ENCODE measurements at places on chromosomes 6 and 20.

DNA sequence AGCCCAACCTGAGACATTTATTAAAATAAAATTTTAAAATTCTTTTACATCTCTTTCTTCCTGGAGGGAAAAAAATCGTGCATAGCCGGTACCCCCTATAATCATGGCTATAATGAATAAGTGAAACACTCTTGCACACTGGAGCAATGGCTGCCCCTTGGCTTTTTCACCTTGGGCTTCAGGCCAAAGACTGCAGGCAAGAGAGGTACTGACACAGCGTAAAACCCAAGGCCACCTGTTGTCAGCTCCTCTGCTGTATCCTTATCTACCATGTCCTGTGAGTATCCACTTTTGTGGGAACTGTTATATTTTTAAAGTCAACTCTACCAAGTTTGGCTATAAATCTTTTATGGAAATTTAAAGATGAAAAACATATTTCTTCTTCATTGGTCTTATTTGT lies 23.0 kb upstream of the LY86 start:
- no peak for DNase-seq

DNA sequence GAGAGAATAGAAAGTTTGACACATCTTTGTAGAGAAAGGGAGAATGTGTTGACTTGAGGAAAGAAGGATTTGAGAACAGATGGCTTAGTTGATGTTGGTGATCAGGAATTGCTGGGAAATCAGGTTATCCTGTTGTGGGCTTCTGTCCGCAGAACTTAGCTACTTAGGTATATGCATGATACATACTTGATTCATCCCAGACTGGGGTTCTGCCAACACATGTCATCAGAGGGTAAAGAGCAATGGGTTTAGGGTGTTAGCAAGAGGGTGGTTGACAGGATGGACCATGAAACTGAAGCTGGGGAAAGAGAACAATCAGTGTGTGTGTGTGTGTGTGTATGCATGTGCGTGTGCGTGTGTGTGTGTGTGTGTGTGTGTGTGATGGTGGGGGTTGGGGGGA lies 50.6 kb upstream of the NELFCD start:
- DNase-seq, result no peak

- no peak for DNase-seq
Measured at GRCh38 chr20:36272547-36273220, 33.5 kb upstream of the DLGAP4 start.

- DNase-seq, result no peak
Measured at GRCh38 chr20:4946986-4947385, 54.3 kb downstream of the SLC23A2 start.

GRCh38 chr20:602111-602970 lies 7.8 kb downstream of the TCF15 start:
- no peak for DNase-seq

DNA sequence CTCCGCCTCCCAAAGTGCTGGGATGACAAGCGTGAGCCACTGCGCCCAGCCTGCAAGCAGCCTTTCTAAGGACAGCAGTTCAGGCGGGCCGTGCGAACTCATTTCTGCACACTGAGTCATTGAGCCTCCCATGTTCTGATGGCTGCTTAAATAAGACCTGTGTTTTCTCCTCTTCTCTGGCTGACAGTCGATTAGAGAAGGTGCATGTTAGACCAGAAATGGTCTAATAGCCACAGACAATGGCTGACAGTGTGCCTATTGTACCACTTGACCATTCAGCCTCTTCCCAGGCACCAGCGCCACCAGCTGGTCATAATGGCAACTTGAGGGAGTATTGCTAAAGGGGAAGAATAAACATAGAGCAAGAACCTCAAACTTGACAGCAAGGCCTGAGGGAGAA lies 6.2 kb downstream of the CST11 start:
- DNase-seq, result peak; percentile 55

DNA sequence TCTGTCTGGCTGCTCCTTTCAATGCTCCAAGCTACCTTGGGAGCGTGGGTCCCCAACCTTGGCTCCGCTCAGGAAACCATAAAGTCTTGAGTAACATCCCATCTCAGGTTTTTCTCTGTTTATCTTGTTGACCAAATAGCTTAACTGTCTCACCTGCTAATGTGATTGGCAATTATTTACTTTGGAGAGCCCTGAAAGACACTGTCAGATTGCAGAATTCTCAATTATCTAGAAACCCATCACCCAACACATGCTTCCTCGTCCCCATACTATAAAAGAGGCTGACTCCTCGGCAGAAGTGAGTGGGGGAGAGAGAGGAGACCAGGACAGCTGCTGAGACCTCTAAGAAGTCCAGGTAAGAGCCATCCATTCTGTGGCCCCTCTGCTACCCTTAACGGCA lies at the start of gene BPIFA1:
Gene BPIFA1, plus strand, starts transcription at position 301 of the 400 bp plus-strand sequence. CDS start 1,716 bp downstream, outside the sequence.
- DNase-seq, result no peak

DNA sequence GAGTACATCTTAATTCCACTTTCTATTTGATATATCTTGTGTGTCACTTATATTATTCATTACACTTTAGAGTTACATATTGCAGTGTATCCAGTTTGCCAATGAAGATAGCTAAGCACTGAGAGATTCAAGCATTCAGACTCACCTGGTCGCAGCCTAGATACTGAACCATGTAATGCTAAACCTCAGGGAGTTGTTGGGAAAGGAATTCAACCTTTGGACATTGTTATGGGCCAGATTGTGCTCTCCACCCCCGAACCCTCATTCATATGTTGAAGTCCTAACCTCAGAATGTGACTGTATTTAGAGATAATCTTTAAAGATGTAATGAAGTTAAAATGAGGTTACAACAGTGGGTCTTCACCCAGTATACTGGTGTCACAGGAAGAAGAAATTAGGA lies 13.8 kb upstream of the KIF16B start:
- DNase-seq, result no peak

DNA sequence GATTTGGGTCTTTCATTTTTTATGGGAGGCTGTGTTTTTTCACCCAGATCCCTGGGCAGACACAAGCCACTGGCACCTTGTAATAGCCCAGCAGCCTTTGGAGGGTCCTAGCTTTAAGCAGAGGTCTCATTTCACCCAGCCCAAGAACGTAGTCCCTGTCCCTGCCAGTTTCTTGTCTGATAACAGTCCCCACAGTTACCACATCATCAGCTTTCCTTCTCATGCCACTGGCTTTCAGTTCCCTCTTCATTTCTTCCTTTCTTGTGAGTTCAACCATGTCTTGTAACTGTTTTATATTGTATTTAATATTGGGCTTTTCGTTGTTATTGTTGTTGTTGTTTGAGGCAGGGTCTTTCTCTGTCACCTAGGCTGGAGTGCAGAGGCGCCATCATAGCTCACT lies 10.6 kb downstream of the PNPLA1 start:
- DNase-seq, result no peak

DNA sequence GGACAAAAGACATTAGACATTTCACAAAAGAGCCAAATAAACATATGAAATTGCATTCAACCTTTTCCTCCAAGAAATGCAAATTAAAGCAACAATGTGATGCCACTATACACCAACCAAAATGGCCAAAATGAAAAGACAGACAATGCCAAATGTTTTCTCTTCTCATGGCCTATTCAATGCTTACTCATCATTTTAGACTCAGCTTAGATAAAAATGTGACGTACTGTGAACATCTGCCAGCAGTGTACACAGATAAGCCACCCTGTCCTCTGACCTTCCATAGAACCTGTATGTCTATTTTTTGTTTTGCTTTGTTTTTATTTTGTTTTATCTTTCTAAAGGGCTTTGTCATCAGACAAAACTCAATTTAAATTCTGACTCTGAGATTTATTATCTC lies 385.2 kb downstream of the FRK start:
- no peak for DNase-seq

GRCh38 chr6:47919875-47920274 lies 138.0 kb downstream of the OPN5 start:
- no peak for DNase-seq

DNA sequence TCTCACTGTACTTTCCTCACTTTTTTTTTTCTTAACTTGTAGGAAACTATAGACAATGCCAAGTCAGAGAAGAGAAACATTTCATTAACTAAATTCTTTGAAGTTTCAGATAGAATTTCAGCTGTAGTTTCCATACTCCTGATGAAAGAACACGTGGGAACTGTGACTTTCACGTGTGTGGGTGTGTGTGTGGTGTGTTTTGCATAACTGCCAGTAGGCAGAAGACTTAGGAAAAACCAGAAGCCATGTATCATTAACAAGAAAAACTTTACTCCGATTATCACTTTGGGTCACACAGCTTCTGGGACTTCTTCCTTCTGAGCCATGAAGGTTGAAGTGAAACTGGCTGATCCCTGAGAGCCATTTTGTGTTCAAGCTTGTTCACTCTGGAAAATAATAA lies 483.3 kb downstream of the TFAP2B start:
- no peak for DNase-seq

DNA sequence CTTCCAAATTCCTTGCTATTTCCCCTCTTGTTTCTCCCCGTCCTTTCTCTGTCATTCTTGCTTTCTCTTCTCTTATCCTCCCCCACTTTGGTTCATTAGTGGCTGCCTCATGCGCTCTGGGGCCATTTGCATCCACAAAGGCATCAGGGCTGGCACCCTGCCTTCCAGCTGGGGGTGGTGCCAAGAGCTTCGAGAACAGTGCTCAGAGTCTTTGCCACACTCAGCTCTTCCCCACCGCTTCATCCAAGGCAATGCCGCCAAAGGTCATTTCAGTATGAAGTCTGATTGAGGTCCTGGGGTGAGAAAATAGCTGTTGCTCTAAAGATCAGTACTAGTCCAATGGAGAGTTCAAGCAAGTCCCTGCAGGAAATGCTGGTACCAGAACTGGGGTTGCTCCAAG lies 22.7 kb downstream of the OLIG3 start:
- DNase-seq, result no peak

DNA sequence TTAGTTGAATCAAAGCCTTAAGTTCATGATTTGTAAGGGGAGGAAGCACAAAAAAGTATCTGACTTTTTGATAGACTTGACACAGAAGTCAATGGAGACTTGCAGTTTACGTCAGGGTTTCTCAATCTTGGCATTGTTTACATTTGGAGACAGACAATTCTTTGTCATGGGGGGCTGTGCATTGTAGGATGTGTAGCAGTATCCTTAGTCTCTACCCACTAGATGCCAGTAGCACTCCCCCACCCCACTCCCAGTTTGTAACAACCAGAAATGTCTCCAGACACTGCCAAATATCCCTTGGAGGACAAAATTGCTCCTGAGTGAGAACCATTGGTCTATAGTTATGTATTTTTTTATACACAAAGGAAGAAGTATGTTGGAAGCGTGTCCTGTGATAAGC lies 434.1 kb downstream of the RFPL4B start:
- DNase-seq, result no peak

- no peak for DNase-seq
Measured at GRCh38 chr6:93021235-93021915, 398.0 kb downstream of the EPHA7 start.

DNA sequence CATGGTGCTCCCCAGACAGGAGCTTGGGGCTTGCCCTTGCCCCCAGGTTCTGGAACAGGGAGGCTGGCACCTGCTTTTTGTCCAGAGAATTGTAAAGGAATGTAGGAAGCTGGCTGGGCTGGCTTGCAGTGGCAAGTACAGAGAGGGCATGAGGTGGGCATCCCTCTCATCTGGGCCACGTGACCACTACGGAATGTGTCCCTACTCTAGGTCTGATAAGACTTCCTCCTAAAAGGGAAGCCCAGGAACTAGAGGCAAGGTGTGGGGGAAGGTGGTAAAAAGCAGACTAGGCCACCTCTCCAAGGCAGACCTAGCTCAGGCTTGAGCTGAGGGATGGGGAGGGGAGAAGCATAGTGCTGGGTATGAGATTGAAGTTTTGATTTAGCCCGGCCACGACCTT lies 38.8 kb downstream of the UNC5CL start:
- no peak for DNase-seq

- no peak for DNase-seq
Measured at GRCh38 chr20:17666481-17666880, 15.6 kb downstream of the RRBP1 start.

DNA sequence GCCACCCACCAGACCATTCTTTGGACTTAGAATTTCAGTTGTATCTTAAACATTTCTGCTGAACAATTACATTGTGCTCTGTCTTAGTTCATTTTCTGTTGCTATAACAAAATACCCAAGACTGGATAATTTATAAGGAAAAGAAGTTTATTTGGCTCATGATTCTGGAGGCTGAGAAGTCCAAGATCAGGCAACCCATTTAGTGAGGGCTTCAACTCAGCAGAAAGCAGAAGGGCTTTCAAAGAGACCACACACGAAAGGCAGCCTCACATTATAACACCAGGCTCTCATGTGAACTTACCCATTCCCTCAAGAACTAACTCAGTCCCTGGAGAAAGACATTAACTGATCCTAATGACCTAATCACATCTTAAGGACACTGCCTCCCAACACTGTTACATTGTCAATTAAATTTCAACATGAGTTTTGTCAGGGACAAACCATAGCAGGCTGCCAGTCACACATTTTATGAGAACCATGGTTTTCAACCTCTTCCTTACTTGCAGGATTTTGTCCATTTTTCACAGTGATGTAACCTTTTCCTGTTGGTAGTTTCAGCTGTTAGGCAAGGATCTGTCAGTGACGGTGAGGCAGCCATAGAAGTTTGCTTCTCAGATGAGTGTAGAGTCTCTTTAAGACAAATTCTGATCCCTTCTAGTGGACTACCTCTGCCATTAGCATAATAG lies 399.6 kb upstream of the SOX4 start:
- DNase-seq, result no peak

DNA sequence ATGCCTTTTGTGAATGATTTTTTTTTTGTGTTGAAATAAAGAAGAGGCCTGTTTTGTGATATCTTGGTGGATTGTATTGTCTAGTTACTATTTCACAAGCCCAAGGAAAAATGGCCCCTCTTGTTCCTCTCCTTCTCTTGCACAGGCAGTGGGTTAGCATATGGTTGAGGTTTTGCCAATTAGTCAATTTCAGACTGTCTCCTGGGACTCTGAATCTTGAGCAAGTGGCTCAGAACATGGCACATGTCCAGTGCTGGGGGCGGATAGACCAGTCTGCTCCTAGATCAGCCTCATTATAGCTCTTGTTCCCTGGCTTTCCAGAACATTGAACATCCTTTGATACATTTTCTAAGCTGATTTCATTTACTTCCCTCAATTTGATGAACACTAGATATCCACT lies 589.2 kb downstream of the PHF3 start:
- no peak for DNase-seq

- DNase-seq, result no peak
Measured at GRCh38 chr20:3711484-3711941, 887 bp downstream of the SIGLEC1 start.

DNA sequence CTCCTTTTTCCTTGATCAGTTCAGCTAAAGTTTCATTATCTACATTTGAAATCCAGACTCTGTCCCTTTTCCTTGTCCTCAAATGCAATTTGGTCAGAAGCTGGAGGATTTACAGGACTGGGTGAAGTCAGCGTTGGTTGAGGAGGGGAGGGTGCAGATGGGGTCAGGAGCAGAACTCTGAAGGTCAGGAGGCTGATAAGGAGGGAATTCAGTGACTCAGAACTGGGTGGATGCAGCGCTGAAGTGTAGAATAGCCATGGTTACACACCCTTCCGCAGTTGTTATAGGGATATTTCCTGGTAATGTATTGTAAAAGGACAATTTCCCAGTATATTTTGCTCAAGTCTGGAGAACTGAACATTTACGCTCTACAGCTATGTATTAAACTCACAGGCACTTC lies 133.1 kb upstream of the FOXA2 start:
- no peak for DNase-seq

All from NCI-H526 treated with DMSO at 0.1 percent for 48 hours (cell line).